ENCODE measurements at places on chromosomes 11 and 22.

GRCh38 chr11:108975641-108976071 lies 310.8 kb downstream of the DDX10 start:
- DNase-seq: peak; percentile 97

- no peak for DNase-seq
Observed at GRCh38 chr11:132358573-132358953, 988.1 kb downstream of the NTM start.

DNA sequence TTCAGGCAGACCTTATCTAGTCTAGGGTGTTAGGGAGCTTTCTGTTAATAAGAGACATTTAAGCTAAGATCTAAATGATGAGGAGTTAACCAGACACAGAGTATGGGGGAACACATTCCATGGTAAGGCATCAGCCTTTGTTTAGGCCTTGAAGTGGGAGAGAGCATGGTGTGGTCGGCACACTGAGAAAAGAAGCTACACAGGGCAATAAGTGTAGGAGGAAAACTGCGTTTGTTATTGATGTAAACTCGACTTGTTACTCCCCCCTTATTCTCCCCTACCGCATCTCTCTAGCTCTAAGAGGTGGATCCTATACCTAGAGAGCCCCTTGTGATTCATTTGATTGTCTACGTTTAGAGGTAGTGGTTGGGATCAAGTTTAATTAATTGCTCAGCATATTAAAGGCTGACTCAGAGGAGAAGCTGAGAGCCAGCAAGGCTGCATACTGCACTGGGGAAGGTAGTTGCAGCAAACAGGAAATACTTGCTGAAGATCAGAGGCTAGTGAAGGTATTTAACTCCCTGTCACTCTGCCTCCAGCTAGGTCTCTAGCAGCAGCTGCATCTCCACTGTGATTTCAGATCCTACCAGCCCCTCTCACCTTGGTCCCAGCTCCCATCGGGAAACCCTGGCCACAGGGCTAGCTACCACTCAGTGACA lies 86.8 kb upstream of the TEAD1 start:
- DNase-seq: no peak

DNA sequence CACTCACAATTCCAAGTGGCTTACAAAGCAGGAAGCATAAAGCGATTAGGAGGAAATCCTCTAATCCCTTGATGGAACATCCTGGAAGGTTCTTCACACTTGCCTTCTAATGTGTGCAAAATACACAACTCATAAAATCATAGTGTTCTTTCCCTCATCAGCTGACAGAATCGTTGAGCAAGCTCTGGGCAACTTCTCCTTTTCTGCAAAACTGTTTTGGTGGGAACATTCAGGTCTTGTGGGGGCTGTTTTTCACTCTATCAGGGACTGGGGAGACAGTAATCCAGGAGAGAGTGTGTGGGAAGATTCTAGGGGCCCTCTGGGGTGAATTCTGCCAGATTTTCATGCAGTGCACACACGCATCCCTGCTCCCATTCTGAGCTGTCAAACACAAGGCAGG lies 53.2 kb downstream of the IRAG1 start:
- no peak for DNase-seq

DNA sequence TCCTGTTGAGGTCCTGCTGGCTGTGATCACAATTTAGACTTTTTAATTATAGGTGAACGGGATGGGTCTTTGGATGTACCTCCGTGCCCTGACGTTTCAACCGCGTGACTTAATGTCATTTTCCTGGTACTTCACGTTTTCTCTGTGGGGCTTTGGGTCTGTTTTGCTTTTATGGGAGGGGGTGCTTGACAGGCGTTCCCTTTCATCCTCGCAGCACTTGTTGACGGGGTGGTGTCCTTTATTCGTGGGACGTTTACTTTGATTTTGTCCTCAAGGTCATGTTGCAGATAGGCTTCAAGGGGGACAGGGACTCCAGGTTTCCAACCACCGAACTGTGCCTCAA lies 994 bp downstream of the PPP6R3 start:
- DNase-seq: no peak

DNA sequence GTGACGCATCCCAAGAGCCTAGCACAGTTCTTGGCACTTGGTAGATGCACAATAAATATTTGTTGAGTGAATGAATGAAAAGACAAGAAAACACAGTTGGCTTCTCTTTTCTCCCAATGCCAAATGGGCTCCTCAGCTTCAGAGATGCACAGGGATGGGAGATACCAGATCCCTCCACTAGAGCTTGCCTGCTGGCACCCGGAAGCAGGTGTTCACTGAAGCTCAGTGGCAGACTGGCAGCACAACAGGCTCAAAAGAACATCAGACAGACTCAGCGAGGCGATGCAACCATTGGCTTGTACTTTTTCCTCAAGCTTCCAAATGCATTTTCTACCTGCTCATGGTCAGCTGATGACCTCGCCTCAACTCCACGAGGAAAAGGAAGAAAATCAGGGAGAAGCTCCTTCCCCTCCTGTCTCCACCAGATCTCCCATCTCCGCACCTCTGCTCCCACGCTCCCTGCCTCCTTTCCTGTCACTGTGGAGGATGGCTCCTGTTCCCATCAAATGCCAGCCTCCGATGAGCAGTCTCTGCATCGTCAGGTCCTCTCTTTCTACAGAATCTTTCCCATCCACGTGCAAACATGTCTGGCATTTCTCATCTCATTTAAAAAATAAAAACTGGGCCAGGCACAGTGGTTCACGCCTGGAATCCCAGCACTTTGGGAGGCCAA lies 5.8 kb downstream of the RAPSN start:
- DNase-seq: peak; percentile 69

DNA sequence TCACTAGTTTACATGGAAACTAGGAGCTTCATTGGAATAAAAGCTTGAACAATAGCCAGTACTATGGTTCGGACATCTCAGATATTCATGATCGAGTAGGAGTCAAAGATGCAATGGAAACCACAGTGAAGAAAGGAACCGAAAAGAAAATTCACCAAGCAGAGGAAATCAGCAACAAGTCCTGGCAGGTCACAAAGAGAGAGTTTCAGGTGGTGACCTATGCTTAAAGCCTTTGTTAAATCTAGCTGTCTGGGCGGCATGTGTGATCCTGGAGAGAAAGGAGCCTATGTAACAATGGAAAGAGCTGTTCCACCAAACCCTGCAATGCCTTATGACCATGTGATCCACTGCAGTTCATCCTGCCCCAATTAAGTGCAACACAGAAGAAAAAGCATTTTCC lies 68.9 kb upstream of the POU2AF2 start:
- DNase-seq: no peak

DNA sequence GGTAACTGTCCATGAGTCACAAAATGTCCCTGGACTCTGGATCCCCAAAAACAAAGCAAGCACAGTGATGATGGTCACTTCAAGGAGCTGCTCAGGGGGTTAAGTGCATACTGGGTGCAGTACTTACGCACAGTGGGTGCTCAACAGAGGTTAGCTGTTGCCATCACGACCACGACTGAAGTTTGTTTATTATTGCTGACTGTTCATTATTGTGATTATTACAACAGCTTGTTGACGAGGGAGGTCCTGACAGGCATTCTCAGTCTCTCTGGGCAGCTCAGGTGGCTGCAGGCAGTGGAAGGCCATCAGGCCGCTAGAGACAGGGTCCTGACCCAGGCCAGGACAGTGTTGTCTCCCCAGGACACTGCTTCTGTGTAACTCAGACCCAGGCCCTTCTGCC lies 418.8 kb downstream of the SHANK2 start:
- no peak for DNase-seq

DNA sequence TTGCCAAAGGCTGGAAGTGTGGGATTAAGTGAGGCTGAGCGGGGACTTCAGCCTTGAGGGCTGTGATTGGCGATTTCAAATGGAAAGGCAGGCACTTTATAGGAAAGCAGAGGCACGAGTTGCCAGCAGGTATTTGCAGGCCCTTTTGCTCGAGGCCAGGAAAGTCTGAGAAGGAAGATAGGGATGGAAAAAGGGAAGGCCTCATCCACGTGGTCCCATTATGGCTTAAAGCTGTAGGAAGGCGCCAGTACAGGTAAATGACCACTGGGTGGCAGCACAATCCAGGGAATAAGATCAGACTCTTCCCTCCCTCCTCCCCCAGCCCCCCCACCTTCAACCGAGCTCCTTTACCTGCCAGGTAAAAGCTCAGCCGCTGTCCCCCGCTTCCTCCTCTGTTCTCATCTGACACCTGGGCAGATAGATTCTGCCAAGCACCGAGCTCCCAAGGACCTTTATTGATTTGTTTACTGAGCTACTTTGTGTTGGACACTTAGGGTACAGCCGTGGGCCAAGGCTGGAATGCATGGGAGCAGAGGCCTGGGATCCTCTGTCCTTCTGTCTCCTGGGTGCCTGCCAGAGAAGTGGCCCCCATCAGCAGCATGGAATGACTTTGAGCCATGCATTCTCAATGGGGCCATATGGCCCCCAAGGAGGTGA lies 7.5 kb downstream of the P2RX3 start:
- peak; percentile 74 for DNase-seq

- no peak for DNase-seq
Observed at GRCh38 chr11:1041471-1041870, 5.0 kb upstream of the MUC6 start.

GRCh38 chr11:119696378-119697222 lies 32.4 kb downstream of the NECTIN1 start:
- DNase-seq: no peak

DNA sequence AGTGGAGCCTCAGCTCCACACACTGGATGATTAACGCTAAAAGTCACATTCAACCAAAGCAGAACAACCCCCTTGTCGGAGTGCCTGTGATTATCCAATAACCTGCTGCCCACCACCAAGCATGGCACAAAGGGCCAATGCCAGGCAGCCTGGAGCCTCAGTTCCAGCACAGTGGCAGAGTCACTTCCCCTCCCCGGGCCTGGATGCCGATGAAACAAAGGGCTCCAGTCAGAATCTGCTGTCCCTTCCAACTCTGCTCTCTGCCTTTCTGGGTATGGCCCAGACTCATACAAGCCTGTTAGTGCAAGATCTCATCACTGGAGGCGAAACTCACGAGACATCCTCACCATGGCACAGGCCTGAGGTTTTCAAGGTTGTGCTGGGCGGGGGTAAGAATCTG lies 52.1 kb downstream of the CLTCL1 start:
- DNase-seq: no peak

GRCh38 chr22:37674248-37674647 lies 1.2 kb upstream of the LGALS1 start:
- DNase-seq: no peak

GRCh38 chr11:72441752-72442207 lies 7.4 kb upstream of the CLPB start:
- DNase-seq: no peak

DNA sequence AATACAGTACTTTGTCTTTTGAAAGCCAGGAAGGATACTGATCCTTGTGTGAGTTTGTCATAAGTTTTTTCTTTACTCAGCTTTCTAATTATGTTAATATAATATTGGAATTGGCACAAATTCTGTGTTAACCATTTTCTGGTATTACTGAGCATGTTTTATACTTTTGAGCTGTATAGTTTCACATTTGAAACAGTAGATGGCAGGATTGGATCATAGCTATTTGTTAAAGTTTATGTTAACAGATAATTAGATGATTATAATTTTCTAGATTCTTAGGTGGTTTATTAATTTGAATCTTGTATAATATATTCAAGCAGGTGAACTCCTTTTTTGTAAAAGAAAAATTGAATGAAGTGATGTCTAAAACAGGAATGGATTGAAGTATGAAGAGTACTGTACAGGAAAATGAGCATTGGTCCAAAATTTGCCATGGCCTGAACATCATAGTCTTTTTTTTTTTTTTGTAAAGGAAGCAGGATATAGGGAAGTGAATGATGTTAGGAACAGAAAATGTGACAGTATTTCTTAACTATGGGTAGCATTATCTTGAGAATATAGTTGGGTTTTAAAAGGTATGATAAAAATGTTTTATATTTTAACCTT lies 102.0 kb downstream of the CYP2R1 start:
- DNase-seq: no peak

DNA sequence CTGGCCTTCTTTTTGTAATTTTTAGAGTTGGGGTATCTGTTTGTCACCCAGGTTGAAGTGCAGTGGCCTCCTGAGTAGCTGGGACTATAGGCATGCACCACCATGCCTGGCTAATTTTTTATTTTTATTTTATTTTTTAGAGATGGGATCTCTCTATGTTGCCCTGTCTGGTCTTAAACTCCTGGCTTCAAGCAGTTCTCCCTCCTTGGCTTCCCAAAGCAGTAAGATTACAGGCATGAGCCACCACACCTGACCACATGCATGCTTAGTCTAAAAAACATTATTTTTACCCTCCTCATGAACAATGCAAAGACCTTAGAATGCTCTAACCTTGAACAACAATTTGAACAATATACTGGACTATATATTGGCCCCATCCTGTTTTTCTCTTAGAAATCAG lies 22.1 kb upstream of the PITPNB start:
- no peak for DNase-seq

GRCh38 chr11:15591112-15591537 lies 476.4 kb downstream of the INSC start:
- DNase-seq: no peak

GRCh38 chr11:84947970-84948580 lies 679.1 kb downstream of the DLG2 start:
- no peak for DNase-seq

GRCh38 chr11:93403930-93404329 lies 73.4 kb downstream of the DEUP1 start:
- no peak for DNase-seq

DNA sequence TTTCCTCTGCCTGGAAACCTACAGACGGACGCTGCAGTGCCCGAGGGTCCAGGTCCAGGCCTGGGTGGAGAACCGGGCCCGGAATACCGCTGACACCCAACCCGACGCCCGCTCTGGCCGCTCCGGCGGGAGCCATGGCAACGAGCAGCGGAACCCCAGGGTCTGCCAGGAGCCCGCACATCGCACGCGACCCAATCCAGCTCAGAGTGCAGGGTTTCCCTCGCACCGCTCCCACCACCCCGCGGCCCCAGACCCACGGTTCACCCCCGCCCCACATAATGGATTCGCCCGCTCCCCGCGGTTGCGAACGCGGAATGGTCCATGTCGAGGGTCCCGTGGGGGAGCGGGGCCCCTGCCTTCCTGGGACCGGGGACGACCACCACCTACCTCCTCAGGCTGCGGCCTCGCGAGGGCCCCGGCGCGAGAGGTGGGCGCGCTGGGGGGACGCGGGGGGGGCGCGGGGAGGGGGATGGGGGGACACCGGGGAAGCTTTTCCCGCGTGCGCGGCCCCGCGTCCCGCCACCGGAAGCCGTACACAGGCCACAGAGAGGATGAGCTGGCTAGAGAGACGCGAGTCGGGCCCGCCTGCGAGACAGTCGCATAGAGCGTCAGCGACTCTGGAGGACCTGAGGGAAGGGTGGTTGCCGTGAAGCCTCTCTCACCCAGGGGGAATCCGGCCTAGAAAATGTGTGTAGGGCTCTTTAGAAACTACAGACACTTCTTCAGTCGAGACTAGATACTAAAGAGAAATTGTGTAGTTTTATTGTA lies at the start of gene SSRP1:
TSS of gene SSRP1 (minus strand) at position 550 of the 768 bp plus-strand sequence. CDS start 771 bp downstream, outside the sequence.
- peak; percentile 94 for DNase-seq

GRCh38 chr11:19347911-19348310 lies 107.2 kb upstream of the E2F8 start:
- no peak for DNase-seq
